ENCODE measurements at places on chromosomes 1 and 21.

DNA sequence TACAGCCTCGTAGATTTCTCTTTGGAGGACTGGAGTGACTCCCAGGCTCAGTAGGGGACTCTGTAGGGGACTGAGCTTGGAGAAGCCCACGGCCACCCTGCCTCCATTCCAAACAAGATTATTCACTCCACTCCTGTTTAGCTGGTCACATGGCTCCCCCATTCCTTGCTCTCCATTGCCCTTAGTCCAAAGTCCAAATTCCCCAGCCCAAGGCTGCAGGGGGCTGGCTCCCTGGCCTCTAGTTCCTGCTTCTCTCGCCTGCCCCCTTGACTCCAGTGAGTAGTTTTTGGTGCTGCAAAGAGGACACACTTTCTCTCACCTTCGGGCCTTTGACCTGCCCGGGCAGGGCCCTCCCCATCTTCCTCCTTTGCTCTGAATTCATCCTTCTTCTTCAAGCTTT lies 403.3 kb downstream of the KIF26B start:
- no peak for DNase-seq

DNA sequence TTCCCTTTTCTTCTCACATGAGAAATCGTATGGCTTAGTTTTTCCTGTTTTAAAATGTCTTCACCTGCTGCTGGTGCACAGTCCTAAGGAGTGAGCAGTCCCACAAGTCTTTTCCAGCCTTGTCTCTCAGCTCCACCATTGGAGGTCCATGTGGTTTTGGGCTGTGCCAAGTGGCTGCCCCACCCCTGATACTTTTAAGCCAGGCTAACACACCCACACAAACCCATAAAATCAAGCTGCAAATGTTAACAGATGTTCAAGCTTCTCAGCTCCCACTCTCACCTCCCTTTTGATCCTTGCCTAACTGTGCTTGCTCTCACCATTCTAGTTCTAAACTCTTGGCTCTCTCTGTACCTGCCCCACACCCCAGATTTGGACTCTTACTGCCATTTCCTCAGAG lies 74.5 kb upstream of the COL24A1 start:
- no peak for DNase-seq

DNA sequence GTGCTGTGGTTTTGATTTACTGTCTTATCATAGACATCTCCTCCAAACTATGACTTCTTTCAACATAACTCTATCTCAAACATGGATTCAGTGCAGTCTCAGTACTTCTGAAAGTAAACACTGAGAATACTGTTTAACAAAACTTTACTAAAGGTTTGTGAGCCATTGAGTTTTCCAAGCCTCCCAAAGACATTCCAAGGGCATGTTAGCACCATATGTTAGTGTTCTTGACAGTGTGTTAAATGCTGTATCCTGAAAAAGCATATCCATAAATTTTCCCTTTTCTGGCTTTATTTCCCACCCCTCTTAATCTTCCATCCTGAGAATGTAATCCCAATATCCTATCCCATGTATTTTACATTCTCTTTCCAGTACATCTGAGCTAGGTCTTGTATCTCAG lies 446.8 kb upstream of the CXADR start:
- DNase-seq = no peak

- no peak for DNase-seq
Observed at GRCh38 chr1:24167008-24167407, 20.1 kb downstream of the IFNLR1 start.

DNA sequence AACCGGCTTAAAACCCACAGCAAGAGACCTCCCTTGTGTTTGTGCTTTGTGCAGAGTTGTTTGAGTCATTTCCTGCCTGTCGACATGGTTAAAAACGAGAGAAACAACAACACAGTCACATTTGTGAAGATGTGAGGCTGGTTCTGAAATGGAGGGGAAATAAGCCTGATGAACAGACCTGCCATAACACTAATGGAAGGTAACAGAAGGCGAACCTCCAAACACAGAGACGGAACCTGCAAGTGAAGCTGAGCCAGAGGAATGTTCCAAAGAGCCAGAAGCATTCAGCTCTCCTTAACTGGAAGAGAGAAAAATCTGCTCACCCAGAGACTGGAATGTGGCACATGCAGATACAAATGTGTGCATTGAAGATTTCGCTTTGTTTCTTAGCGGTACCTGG lies 53.2 kb upstream of the RAVER2 start:
- DNase-seq = no peak

DNA sequence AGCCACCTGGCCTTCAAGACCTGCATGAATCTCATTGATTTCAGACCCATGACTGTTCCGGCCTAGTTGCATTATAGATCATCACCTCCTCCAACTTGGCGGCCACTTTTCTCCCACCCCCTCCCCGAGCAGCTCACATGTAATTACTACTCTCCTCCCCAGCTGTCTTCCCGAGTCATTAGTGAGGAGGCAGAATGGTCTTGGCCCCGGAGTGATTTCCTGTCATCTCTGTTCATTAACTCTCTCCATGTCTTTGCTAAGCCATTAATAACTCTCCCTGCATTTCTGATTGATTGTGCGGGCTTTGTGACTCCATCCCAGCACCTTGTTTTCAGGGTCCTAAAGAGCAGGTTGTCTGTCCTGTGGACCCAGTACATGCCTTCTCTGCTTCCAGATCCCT lies 75.6 kb upstream of the CNTN2 start:
- no peak for DNase-seq

GRCh38 chr1:4317207-4317606 lies 337.2 kb upstream of the AJAP1 start:
- no peak for DNase-seq

DNA sequence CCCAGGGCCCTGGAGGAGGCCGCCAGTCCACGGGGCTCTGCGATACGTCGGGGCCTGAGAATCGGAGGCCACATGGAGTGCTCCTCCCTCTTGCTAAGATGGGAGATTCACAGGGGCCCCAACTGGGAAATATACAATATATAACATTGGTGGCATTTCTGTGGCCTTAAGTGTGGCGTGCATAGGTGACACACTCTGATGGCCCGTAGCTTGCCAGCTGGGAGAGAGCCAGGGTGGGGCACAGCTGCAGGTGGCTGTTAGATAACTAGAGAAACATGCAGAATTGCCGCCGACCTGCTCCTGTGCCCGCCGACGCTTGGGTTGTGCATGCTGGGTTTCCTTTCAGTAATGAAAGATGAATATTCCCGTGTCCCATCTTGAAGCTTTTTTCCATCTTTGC lies 30.1 kb downstream of the UMODL1 start:
- DNase-seq = no peak

DNA sequence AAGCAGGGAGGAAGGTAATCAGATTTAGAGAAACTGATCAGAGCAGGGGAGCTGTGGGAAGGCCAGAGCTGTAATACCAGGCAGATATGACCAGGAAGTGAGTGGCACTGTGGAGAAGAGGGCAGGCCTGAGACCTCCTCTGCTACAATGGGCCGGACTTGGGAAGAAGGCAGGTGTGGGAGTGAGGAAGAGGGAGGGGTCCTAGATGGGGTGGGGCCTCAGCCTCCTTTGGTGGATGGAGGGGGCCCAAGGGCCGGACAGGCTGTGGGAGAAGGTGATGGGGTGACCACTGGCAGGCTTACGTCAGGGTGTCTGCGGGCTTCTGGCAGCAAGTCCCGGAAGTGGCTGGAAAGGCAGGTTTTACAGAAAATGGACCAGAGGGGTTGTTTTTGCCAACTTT lies 5.0 kb upstream of the HPCA start:
- no peak for DNase-seq

- DNase-seq = no peak
Observed at GRCh38 chr1:19009126-19009881, 52.8 kb upstream of the IFFO2 start.

- no peak for DNase-seq
Observed at GRCh38 chr1:36737767-36738166, 255.1 kb upstream of the CSF3R start.

Data from naive thymus-derived CD8-positive, alpha-beta T cell (primary cell).